ENCODE measurements at places on chromosomes 16 and 17.

GRCh38 chr17:6903326-6903900 lies 71.9 kb upstream of the TEKT1 start:
- H3K27me3 ChIP-seq: no peaks in the 10 kb centered on the region
- no peak for DNase-seq
- H3K36me3 ChIP-seq: no peaks in the 10 kb centered on the region
- no peak overlapping the region for H3K27ac ChIP-seq
- H3K4me3 ChIP-seq: no peak overlapping the region

DNA sequence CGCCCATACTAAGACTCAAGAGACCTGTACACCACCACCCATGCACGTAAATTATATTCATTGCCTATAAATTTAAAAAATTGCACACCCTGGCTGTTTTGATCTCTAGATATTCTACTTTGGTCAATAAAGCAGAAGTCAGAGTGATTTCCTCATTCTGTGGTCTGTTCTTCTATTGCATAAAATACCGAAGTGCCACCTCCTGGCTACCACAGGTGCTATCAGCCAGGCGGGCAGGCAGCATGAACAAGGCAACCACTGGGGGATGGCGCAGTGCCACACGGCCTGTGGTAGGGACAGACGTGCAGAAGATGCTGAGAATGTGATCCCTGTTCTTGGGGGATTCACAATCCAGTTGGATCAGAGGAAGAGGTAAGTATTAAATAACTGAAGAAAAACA lies 122.3 kb downstream of the CDK5R1 start:
- DNase-seq: no peak
- no peaks in the 10 kb centered on the region for H3K4me1 ChIP-seq
- H3K27me3 ChIP-seq: no peaks in the 10 kb centered on the region
- H3K27ac ChIP-seq: no peak overlapping the region
- no peaks in the 10 kb centered on the region for H3K36me3 ChIP-seq

GRCh38 chr17:48215583-48216139 lies 108.1 kb downstream of the SNX11 start:
- H3K27me3 ChIP-seq: no peaks in the 10 kb centered on the region
- H3K27ac ChIP-seq: no peak overlapping the region
- H3K36me3 ChIP-seq: no peaks in the 10 kb centered on the region
- H3K4me3 ChIP-seq: no peak overlapping the region
- no peaks in the 10 kb centered on the region for H3K4me1 ChIP-seq

DNA sequence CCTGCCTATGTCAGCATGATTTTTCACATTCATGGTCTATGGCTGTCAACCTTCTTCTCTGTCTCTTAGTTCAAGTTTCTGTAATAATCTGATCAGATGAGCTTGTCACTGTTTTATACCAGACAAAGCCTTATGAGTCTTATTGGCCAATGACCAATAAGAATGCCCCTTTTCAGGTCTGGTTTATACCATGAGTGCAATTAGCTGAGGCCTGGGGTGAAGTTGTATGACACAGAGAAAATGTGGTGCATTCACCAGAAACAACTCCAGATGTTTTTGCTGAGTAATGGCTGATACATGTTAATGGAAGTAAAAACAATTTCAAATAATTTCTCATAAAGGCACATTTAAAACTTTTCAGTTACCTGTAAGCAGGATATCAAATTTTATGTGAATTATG lies 218.6 kb upstream of the CDH8 start:
- no peak overlapping the region for H3K27ac ChIP-seq
- H3K4me1 ChIP-seq: no peaks in the 10 kb centered on the region
- H3K4me3 ChIP-seq: no peak overlapping the region
- DNase-seq: no peak
- H3K36me3 ChIP-seq: no peaks in the 10 kb centered on the region

DNA sequence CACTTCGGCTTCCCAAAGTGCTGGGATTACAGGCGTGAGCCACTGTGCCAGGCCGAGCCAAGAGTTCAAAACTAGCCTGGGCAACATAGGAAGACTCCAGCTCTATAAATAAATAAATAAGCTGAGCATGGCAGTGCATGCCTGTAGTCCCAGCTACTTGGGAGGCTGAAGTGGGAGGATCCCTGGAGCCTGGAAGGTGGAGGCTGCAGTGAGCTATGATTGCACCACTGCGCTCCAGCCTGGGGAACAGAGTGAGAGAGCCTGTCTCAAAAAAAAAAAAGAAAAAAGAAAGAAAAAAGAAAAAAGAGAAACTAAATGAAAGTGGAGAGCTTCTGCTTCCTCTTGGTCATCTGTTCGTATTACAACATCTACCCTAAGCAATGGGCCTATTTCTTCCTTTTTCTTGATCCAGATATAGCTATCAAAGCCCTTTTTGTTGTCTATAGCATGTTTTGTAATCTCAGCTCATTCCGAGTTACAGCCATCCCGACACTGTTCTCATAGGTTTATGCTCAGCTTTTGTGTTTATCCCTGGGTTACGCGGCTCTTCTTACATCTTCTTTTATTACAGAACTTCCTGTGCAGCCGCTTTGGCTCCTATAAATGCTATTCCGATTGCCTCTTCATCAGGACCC lies 14.1 kb upstream of the MAPK3 start:
- no peak for DNase-seq
- no peak overlapping the region for H3K27ac ChIP-seq
- H3K27me3 ChIP-seq: no peaks in the 10 kb centered on the region
- no peak overlapping the region for H3K4me3 ChIP-seq
- H3K36me3 ChIP-seq: no peaks in the 10 kb centered on the region

GRCh38 chr17:13851889-13852288 lies 217.4 kb upstream of the COX10 start:
- H3K36me3 ChIP-seq: no peaks in the 10 kb centered on the region
- no peak overlapping the region for H3K27ac ChIP-seq
- H3K4me3 ChIP-seq: no peak overlapping the region
- DNase-seq: no peak
- no peaks in the 10 kb centered on the region for H3K27me3 ChIP-seq

- no peak overlapping the region for H3K27ac ChIP-seq
- H3K4me3 ChIP-seq: no peak overlapping the region
- DNase-seq: no peak
Observed at GRCh38 chr16:70257391-70257790, 5.7 kb upstream of the EXOSC6 start.

DNA sequence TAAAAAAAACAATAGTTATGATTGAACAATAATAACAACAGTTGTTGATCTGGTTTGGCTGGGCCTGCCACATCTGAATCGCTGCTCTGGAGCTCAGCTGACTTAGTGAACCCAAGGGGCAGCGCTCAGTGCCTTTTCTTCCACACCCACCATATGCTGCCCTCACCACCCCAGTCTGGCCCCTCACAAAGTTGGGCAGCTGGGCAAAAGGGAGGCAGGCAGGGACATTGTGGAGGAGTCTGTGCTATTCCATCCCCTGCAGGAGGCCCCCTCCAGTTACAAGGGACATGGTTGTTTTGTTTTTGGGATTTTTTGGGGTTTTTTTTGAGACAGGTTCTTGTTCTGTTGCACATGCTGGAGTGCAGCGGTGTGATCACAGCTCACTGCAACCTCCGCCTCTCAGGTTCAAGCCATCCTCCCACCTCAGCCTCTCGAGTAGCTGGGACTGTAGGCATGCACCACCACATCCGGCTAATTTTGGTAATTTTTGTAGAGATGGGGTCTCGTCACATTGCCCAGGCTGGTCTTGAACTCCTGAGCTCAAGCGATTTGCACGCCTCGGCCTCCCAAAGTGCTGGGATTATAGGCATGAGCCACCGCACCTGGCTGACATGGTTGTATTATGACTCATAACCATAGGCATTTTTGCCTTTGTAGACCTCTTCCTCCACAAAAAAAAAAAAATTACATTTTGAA lies 8.6 kb upstream of the PECAM1 start:
- H3K4me3 ChIP-seq: no peak overlapping the region
- H3K36me3 ChIP-seq: no peaks in the 10 kb centered on the region
- no peaks in the 10 kb centered on the region for H3K27me3 ChIP-seq
- no peak overlapping the region for H3K27ac ChIP-seq
- peak; percentile 61 for DNase-seq

DNA sequence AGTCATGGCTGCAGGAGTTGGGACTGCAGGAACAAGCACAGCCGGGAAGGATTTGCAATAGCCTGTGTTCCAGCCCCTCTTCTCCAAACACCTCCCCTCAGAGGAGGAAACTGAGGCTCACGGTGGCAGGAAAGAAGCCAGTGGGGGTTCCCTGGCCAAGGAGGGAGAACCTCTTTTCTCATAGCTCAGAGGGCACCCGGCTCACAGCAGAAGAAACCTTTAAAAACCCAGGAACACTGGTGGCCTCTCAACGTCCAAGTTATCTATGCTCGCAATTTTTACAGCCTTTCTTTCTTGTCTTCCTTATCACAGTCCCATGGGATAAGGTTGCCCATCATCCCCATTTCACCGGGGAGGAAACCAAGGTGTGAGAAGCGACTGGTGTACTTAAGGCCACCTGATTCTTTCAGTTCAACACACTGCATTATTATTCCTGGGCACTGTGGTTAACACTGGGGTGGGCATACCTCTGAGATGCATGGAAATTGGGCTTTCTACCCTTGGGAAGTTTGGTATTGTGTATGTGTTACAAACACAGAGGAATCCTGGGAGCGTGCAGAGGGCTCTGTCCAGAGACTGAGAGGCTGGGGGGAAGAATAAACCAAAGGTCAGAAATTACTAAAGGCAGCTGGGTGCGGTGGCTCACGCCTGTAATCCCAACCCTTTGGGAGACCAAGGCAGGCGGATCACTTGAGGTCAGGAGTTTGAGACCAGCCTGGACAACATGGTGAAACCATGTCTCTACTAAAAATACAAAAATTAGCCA lies 791 bp upstream of the ZNF629 start:
- no peaks in the 10 kb centered on the region for H3K4me1 ChIP-seq
- H3K4me3 ChIP-seq: peak overlapping the region; percentile 91
- H3K27me3 ChIP-seq: no peaks in the 10 kb centered on the region
- peak overlapping the region; percentile 67 for H3K27ac ChIP-seq
- no peak for DNase-seq
- peaks cover 5% of the 10 kb centered on the region for H3K36me3 ChIP-seq

DNA sequence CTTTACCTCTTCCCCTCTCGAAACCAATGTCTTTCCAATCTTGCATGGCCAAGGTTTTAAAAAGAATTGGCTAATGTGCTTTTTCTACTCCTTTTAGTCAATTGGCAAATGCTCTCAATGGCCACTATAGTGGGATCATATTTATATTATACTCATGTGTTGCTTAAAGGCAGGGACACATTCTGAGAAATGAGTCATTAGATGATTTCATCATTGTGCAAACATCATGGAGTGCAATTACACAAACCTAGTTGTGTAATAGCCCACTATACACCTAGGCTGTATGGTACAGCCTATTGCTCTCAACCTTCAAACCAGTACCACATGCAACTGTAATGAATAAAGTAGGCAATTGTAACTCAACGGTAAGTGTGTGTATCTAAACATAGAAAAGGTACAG lies 180.9 kb downstream of the HS3ST3A1 start:
- no peak overlapping the region for H3K4me3 ChIP-seq
- no peaks in the 10 kb centered on the region for H3K4me1 ChIP-seq
- DNase-seq: no peak
- H3K27ac ChIP-seq: no peak overlapping the region
- H3K27me3 ChIP-seq: no peaks in the 10 kb centered on the region

DNA sequence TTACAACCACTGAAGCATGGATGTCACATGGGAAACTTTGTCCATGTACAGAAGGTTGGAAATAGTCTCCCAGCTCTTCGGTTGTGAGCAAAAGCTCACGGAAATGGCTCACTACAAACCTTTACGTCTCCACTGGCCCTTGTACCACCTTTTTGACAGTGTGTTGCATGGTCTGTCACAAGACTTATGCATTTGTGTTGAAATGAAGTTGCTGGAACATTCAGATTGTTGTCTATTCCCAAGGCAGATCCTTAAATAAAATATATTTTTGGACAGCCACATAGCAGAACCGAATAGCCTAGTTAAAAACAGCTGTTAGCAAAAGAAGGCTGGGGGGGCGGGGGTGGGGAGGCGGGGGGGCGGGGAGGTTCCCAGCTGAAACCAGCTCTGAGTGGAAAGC lies 39.2 kb downstream of the KNOP1 start:
- no peak overlapping the region for H3K27ac ChIP-seq
- H3K4me3 ChIP-seq: no peak overlapping the region
- H3K27me3 ChIP-seq: no peaks in the 10 kb centered on the region
- H3K36me3 ChIP-seq: peaks cover 9% of the 10 kb centered on the region
- no peak for DNase-seq
- H3K4me1 ChIP-seq: no peaks in the 10 kb centered on the region

DNA sequence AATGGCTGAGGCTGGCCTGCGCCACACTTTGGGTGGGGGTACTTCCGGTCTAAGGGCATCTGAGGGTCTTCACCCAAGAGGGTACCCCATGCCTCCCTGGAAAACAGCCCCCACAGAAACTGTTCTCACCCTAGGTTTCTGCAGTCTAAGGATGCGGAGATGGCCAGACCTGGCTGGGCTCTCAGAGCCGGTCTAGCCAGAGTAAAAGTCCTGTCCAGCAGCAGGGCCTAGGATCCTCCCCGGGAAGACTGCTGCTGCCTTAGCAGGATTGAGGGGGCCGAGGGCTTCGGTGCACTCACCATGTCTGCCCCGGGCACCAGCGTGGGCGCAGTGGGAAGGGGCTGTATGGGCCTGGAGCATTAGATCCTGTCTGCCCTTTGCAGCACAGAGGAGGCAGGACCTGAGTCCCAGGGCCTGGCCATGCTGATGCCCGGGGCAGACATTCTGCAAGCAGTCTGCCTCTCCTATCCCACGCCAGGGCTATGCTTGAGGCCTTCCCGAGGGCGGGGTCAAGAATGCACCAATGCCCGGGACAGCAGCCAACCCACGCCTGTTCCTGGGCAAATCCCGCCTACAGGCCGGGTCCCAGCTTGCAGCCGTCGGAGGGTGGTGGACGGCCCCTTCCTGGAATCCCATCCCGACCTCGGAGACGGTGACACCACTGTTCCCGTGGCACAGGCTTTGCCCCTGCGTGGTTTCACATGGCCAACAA lies 54.7 kb downstream of the CBFA2T3 start:
- no peak overlapping the region for H3K4me3 ChIP-seq
- peak overlapping the region; percentile 32 for H3K27ac ChIP-seq
- H3K36me3 ChIP-seq: no peaks in the 10 kb centered on the region
- no peak for DNase-seq
- H3K27me3 ChIP-seq: no peaks in the 10 kb centered on the region
- H3K4me1 ChIP-seq: peaks cover 8% of the 10 kb centered on the region

DNA sequence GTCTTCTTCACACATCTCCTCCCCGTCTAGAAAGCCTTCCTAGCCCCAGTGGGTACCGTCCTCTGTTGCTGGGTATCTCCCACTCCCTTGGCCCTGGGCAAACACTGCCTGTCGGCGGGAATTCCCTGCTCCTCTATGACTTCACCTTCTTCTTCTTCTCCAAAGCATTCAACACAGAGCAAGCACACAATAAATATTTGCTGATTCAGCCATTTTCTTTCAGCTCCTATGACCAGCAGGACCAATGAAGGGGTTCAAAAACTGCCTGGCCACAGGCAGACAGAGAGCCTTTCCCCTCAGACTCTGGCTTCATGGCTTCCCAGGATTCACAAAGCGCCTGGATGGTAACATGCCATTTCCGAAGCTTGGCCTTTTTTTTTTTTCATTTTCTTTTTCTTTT lies 53.2 kb upstream of the ADCY9 start:
- H3K4me1 ChIP-seq: no peaks in the 10 kb centered on the region
- H3K27me3 ChIP-seq: no peaks in the 10 kb centered on the region
- H3K27ac ChIP-seq: no peak overlapping the region
- H3K4me3 ChIP-seq: no peak overlapping the region
- DNase-seq: no peak
